CD4-positive, alpha-beta T cell treated with Interleukin-1 beta for 1 hour (primary cell): ENCODE measurements at places on chromosomes 6 and 20.

DNA sequence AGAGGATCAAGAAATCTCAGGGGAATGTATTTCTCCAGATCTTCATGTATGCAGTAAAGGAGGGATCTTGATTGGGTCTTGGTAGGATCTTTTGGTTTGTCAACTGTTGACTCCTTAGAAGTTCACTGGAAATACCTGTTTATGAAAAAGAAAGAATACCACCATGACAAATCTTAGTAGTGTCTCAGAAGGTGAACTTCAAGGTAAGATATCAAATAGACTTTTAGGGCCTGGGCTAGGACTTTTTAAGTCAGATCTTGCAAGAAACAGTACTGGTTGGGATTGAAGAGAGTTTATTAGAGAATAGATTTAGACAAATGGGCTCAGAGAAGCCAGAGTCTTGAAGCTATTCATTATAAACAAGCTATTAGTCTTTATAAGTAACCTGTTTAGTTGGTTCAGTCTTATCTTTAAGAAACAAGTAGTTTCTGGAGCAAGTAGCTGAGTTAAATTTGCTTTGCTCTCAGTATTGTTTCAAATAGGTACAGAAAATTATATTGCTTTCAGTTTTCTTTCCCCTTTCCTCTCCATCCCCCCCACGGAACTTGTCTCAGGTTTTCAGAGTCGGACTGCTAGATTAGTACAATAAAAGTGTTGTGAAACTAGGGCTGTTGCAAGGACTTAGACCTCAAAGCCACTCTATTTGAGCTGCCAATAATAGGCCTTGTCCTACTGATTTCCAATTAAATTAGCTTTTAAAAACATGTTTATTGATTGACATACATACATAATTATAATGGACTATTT is 529.1 kb upstream of the CITED2 start:
- peak; percentile 16 for DNase-seq

DNA sequence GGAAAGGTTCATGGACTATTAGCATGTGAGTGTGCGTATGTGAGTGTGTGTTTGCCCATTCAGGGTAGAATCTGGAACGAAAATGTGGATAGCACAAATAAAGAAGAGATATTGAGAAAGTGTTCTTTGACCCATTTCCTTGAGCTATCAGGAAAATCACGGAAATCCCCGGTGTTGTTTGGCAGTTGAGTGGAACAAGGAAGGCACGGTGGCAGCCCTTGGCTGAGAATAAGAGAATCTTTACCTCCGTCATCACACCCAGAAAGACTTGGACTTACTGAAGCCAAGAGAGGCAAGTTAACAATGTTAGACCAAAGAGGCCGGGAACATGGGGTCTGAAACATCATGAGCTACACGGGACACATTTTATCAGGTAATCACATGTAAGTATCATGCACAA is 588.9 kb upstream of the BTBD3 start:
- DNase-seq = no peak

DNA sequence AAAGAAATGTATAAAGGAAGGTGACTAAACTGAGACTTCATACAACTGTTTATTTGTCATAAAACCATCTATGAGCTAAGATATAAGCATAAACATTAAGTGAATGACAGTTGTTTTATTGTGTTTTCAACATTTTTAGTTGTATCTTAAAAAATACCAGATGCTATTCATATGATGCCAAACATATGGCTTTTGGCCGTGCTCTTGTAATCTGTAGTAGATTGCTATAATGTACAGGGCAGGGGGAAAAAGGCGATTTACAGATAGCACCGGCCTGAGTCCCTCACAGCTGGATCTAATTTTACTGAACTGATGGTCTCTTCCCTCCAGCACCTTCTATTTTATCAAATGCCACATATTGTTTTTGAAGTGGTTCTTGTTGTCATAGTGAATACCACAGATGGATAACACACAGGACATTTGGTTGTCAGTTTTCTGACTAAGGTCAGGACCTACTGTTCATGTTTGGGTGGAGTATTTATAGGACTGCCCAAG is 48.2 kb downstream of the CENPW start:
- no peak for DNase-seq

- no peak for DNase-seq
Observed at GRCh38 chr6:92433911-92434310, 985.4 kb downstream of the EPHA7 start.

- DNase-seq = no peak
Observed at GRCh38 chr6:136181861-136182260, 68.2 kb downstream of the MTFR2 start.

GRCh38 chr6:25601800-25602673 is 50.0 kb upstream of the SCGN start:
- peak; percentile 46 for DNase-seq

DNA sequence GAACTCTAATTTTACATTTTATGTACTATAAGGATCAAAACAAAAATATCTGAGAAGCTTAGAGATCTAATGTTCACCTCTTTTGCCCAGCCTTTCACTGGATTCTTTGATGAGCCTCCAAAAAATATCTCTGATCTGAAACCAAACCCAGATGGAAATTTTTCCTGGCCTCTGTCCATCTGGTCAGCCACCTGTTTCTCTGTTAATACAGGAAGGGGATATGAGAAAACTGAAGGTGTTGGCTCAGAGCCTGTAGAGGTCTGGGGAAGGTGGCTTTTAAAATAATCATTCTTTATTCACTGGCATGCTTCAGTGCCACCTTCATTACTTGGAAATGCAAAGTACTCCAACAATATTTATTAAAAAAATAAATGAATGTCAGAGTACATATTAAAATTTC is 8.5 kb upstream of the MCM3 start:
- DNase-seq = no peak

- no peak for DNase-seq
Observed at GRCh38 chr6:28563430-28564095, 37.9 kb downstream of the GPX5 start.

- no peak for DNase-seq
Observed at GRCh38 chr6:75590370-75590769, 11.3 kb upstream of the SENP6 start.

DNA sequence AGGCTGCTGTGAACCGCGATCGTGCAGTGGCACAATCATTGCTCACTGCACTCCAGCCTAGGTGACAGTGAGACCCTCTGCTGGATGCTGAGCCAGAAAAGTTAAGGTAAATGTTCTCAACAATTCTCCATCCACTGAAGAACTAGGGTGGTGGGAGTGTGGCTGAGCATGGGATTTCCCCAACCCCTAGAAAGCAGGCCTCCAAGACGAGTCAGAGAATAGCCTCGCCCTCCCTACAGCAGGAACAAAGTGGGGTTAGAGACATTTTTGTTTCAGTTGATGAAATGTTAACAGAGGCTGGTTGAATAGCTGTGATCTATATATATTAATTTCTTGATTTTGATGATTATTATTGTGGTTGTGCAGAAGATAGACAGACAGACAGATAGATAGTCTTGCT is 6.1 kb upstream of the ALDH8A1 start:
- no peak for DNase-seq

GRCh38 chr6:23736577-23736976 is 389.4 kb upstream of the NRSN1 start:
- no peak for DNase-seq

- DNase-seq = no peak
Observed at GRCh38 chr6:30510419-30511168, 21.3 kb downstream of the HLA-E start.

- no peak for DNase-seq
Observed at GRCh38 chr6:132780770-132781371, 17.6 kb downstream of the SLC18B1 start.

GRCh38 chr20:54067606-54068174 is 2.7 kb downstream of the BCAS1 start:
- DNase-seq = no peak

GRCh38 chr6:42179261-42179944 is 6.2 kb downstream of the GUCA1A start:
- DNase-seq = no peak
